Thoracic aorta (tissue), 2 donors: ENCODE measurements at places on chromosomes 13 and 19. TPM values are rescaled to one million over a fixed set of nuclear protein-coding genes. Genes with fewer than 3 reads are reported as not detected.
A peak's percentile ranks its signal among the peaks of the same experiment; 100 is the strongest.

Gene HSD17B14
- total RNA-seq: 16.8 TPM

- H3K4me3 ChIP-seq: no peak overlapping the region
- H3K27ac ChIP-seq: no peak overlapping the region
- no peaks in the 10 kb centered on the region for H3K27me3 ChIP-seq
- H3K36me3 ChIP-seq: no peaks in the 10 kb centered on the region
- no peak for DNase-seq
These were observed 8.8 kb upstream of the CD22 start for GRCh38 chr19:35320065-35320713.

Gene EFNA2
- total RNA-seq: not detected

- H3K27me3 ChIP-seq: no peaks in the 10 kb centered on the region
- no peaks in the 10 kb centered on the region for H3K4me1 ChIP-seq
- H3K36me3 ChIP-seq: no peaks in the 10 kb centered on the region
- H3K27ac ChIP-seq: no peak overlapping the region
These were observed 65.1 kb downstream of the SPACA7 start for GRCh38 chr13:112441226-112441625.

GRCh38 chr13:22141716-22142115 is 470.8 kb downstream of the FGF9 start:
- no peak overlapping the region for H3K4me3 ChIP-seq
- H3K4me1 ChIP-seq: no peaks in the 10 kb centered on the region
- H3K36me3 ChIP-seq: no peaks in the 10 kb centered on the region
- no peak for DNase-seq

Gene TPTE2
- not detected for total RNA-seq

- H3K27ac ChIP-seq: no peak overlapping the region
- no peak for DNase-seq
- H3K36me3 ChIP-seq: peaks cover 28% of the 10 kb centered on the region
- no peak overlapping the region for H3K4me3 ChIP-seq
- no peaks in the 10 kb centered on the region for H3K27me3 ChIP-seq
- no peaks in the 10 kb centered on the region for H3K4me1 ChIP-seq
These were observed 14.3 kb downstream of the FZR1 start for GRCh38 chr19:3520166-3521103.

GRCh38 chr19:17112700-17113099 is 37.1 kb downstream of the MYO9B start:
- peaks cover 8% of the 10 kb centered on the region for H3K36me3 ChIP-seq
- no peaks in the 10 kb centered on the region for H3K27me3 ChIP-seq
- DNase-seq: no peak
- peak overlapping the region; percentile 61 for H3K27ac ChIP-seq
- H3K4me3 ChIP-seq: no peak overlapping the region
- peaks cover 33% of the 10 kb centered on the region for H3K4me1 ChIP-seq

DNA sequence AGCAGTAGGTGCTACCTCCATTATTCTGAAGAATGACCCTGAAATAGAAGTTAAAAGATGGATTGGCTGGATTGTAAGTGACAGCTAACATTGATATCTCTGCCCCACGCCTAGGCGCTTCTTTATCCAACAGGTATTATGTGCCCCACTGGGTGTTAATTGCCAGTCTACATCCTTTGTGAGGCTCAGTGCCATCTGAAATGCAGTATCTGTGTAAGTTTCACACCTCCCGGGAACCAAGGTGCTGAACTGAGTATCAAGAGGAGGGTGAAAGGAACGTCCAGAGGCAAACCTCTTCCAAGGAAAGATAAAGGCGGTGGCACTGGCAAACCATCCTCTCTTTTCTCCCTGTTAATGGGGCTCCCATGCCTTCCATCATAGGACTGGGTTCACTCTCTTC is 181.1 kb upstream of the UBL3 start:
- no peaks in the 10 kb centered on the region for H3K27me3 ChIP-seq
- H3K27ac ChIP-seq: no peak overlapping the region
- no peaks in the 10 kb centered on the region for H3K36me3 ChIP-seq
- no peak overlapping the region for H3K4me3 ChIP-seq
- peaks cover 10% of the 10 kb centered on the region for H3K4me1 ChIP-seq

DNA sequence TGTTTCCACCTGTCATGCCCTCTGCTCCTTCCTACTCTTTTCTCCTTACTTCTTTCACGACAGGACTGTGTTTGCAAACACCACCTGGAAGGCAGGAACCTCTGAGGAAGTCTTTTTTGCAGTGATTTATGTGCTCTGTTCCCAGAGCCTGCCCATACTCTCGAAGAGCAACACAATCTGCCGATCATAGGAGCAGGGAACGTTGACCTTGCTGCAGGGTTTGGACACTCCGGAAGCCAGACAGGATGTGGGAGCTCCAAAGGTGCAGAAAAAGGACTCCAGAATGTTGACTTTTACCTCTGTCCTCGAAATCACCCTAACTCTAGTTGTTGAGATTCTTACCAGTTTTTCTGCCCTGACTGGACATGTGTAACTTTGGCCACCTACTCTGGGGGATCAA is 8.6 kb upstream of the ZNF181 start:
- no peak for DNase-seq
- no peak overlapping the region for H3K27ac ChIP-seq
- H3K4me1 ChIP-seq: no peaks in the 10 kb centered on the region
- no peaks in the 10 kb centered on the region for H3K27me3 ChIP-seq
- H3K36me3 ChIP-seq: no peaks in the 10 kb centered on the region

Gene EFNB2
- 27.2 TPM for total RNA-seq

Gene GRK1
- total RNA-seq: not detected

DNA sequence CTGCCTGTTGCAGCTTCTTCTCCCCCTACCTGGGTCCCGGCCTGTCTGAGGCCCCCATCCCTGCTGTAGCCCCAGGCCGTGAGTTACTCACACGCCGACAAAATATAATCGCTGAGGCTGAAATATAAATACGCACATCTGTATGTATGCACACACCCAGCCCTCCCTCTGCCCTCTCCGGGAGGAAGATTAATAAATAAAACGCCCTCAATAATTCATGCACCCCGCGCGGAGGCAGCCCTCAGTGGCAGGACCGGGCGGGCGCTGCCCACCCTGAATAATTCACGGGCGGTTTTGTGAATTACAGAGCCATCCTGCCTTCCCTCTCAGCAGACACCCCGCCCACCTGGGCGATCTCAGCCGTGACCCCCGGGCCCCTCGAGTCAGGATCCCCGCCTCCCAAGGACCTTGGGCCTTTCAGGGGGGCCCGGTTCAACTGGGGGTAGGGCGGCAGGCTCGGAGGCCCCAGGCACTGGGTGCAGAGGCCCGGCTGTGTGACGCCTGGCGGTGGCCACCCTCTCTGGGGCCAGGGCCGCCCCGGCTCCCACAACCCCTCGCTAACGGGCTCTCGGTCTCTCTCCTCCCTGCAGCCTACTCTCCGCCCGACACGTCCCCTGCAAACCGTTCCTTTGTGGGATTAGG is 24.2 kb downstream of the SMIM24 start:
- peaks cover 57% of the 10 kb centered on the region for H3K4me1 ChIP-seq
- H3K4me3 ChIP-seq: no peak overlapping the region
- DNase-seq: no peak
- peaks cover 49% of the 10 kb centered on the region for H3K36me3 ChIP-seq
- H3K27me3 ChIP-seq: no peaks in the 10 kb centered on the region

GRCh38 chr19:3365836-3366752 is at the start of gene NFIC:
NFIC (plus strand) TSS chr19:3366583; CDS start chr19:3366637, 54 bp downstream.
- H3K27ac ChIP-seq: peak within 1 kb of the TSS; percentile 98
- DNase-seq: no peak
- peak within 1 kb of the TSS; percentile 99 for H3K4me3 ChIP-seq
- no peaks in the 10 kb centered on the region for H3K27me3 ChIP-seq
- peaks cover 34% of the 10 kb centered on the region for H3K4me1 ChIP-seq
- H3K36me3 ChIP-seq: no peaks in the 10 kb centered on the region

DNA sequence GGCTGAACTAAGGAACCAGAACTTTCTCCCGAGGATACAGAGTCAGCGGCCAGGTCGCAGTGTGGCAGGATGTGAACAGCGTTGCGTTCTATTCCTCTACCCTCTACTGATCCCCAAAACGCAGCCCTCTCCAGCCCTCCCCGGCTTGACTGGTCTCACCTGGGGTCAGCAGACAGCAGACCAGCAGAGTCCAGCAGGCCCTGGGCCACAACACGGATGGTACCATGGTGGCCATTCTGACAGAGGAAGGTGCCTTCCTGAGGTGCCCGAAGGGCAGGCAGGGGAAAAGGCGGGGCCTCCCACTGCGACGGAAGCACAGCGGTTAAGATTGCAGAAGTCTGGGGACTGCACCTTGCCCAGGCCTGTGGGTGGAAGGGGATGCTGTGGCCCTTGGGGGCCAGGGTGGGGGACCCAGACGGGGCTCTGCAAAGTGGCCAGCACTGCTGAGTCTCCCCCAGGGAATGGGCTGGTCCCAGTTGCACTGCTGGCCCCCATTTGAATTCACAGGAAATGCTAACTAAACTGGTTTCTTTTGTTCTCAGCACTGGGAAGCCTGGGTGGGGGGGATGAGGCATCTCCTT is at the start of gene ICAM3:
ICAM3 (minus strand) TSS at position 245 of the 581 bp plus-strand sequence; CDS start at position 235, 10 bp downstream.
- H3K4me3 ChIP-seq: peak within 1 kb of the TSS; percentile 29
- H3K36me3 ChIP-seq: no peaks in the 10 kb centered on the region
- H3K27me3 ChIP-seq: no peaks in the 10 kb centered on the region
- peaks cover under 1% of the 10 kb centered on the region for H3K4me1 ChIP-seq
- H3K27ac ChIP-seq: no peak within 1 kb of the TSS

DNA sequence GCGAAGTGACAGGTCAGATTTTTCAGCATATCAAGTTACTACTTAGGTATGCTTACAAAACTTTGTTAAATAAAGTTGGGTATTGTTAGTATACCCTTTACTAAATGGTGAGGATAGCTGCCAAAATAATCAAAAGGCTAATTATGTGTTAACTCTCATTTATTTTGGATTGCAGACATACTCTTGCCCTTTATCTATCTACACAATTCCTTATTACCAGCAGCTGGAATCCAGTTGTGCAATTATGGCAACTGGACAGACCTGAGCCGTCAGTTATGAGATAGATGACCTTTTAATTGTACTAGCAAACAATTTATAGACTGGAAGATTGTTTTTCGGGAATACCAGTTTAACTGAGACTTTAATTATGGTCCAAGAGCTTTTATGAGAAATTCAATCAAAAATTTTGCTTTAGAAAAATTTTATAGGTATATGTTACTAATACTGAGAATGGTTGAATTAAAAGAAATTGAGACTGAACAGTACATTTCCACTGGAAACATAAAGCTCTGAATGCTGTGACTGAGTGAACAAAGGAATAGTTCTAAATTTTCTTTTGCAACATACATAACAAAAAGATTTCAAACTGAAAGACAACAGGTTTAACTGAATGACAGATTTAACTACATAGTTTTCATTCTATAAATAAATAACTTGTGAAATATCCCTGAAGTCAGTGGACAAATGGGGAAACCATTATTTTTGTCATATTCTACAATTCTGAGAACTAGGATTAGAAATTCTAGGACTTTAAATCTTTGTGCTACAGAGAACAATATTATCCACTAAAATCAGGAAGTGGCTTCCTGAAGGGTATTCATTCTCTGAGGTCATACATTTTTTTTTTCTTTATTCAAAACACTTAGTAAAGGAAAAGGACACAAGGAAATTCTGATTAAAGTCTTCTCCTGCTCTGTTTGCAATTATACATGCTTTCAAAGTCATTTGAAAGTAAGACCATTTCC is 97.4 kb downstream of the ZC3H13 start:
- no peak overlapping the region for H3K27ac ChIP-seq
- no peak overlapping the region for H3K4me3 ChIP-seq
- DNase-seq: no peak

Gene OR7D2
- total RNA-seq: not detected

GRCh38 chr13:26987486-26988013 is 184.1 kb downstream of the USP12 start:
- H3K27ac ChIP-seq: no peak overlapping the region
- H3K4me1 ChIP-seq: peaks cover 19% of the 10 kb centered on the region
- no peak for DNase-seq
- no peak overlapping the region for H3K4me3 ChIP-seq

Gene SCGB2B2
- 1.1 TPM for total RNA-seq

DNA sequence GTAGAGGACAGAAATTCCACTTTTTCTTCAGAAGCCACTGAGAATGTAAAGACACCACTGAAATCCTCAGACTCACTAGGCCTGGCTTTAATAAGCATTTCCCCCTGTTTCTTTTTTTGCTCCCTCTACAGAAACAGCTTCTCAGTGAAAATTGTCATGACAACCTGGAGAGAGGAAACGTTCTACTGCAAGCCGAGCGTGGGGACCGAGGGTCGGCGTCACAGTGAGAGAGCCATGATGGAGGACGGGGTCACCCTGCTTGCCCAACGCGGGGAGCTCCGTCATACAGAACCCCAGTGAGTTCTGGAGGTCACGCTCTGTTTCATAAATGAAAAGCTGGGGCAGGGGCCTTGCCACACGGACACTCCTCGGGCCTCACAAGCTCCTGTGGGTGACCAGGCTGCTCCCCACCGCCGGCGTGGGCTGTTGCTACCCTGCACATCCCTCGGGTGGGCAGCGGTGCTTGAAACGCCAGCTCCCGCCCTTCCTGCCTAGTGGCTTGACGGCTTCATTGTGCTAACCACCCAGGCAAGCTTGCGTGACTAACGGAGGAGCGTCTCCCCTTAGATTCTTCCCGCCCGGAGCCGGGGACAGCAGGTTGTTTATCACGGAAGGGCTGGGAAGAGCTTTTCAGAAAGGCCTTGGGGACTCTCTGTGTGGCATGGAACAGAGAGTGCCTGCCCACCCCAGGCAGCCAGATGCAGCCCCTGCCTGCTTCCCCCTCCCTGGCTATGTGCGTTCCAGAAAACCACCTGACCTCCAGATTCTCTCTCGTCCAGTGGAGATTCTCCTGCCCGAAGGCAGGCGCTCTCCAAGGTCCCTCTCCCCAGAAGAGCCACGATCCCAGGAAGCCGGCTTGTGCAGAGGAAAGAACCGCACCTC is 153.6 kb downstream of the KATNAL1 start:
- no peaks in the 10 kb centered on the region for H3K27me3 ChIP-seq
- H3K4me3 ChIP-seq: no peak overlapping the region
- H3K4me1 ChIP-seq: no peaks in the 10 kb centered on the region
- no peak for DNase-seq
- H3K36me3 ChIP-seq: no peaks in the 10 kb centered on the region

Gene CGB5
- not detected for total RNA-seq

Gene CDADC1
- total RNA-seq: 18.5 TPM

Gene FUT1
- total RNA-seq: 0.99 TPM

Gene ZNF568
- total RNA-seq: 19.7 TPM

DNA sequence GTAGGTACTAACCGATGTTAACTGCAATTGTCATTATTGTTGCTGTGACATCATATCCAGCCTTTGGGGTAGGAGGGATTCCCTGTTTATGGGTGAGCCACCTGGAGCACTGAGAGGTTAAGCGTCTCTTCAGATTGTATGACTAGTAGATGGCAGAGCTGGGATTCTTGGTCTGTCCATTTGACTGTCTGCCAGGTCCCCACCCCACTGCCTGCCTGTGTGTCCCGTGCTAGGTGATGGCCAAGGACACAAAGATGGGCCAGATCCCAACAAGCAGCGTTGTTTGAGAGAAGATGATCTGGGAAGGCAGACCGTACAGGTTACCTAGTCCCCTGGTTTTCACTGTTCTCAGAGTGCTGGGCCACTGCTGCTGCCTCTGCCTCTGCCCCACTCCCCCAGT is 16.6 kb downstream of the PPP2R1A start:
- H3K27me3 ChIP-seq: no peaks in the 10 kb centered on the region
- no peak for DNase-seq
- H3K4me1 ChIP-seq: no peaks in the 10 kb centered on the region
- no peak overlapping the region for H3K4me3 ChIP-seq
- H3K27ac ChIP-seq: no peak overlapping the region

GRCh38 chr13:102441085-102441484 is 39.2 kb upstream of the FGF14 start:
- no peaks in the 10 kb centered on the region for H3K27me3 ChIP-seq
- H3K36me3 ChIP-seq: no peaks in the 10 kb centered on the region
- H3K4me3 ChIP-seq: no peak overlapping the region
- no peaks in the 10 kb centered on the region for H3K4me1 ChIP-seq
- H3K27ac ChIP-seq: no peak overlapping the region

Gene ANGPTL4
- total RNA-seq: 29.9 TPM

Gene IGFL4
- not detected for total RNA-seq
